Bronchial smooth muscle cell (primary cell): ENCODE measurements at places on chromosomes 12 and 14. TPM values are rescaled to one million over a fixed set of nuclear protein-coding genes. Genes with fewer than 3 reads are reported as not detected.

Gene SAMD15
- total RNA-seq, result 0.94 and 1.3 TPM in 2 replicates

Gene DNAH10
- 0.09 and 0.32 TPM in 2 replicates for total RNA-seq

Gene CLECL1
- not detected in 2 replicates for total RNA-seq

Gene VDR
- total RNA-seq, result 3.8 and 5.3 TPM in 2 replicates

Gene FOXG1
- total RNA-seq, result 0.26 and 0.79 TPM in 2 replicates

Gene RFX4
- total RNA-seq, result not detected in 2 replicates

Gene CCDC88C
- under 0.01 and 0.09 TPM in 2 replicates for total RNA-seq

Gene ASPG
- not detected in 2 replicates for total RNA-seq

Gene GLS2
- total RNA-seq, result 0.09 and 0.16 TPM in 2 replicates

Gene FAM216A
- total RNA-seq, result 12.1 and 13.1 TPM in 2 replicates

Gene RHEBL1
- under 0.01 TPM in 1 of 2 replicates, not detected in the other for total RNA-seq

Gene HOXC12
- not detected in 2 replicates for total RNA-seq

Gene RNF212B
- not detected in 2 replicates for total RNA-seq

Gene CLEC4D
- total RNA-seq, result not detected in 2 replicates

Gene ESR2
- 0.32 and 1.4 TPM in 2 replicates for total RNA-seq

Gene CD4
- total RNA-seq, result 0.16 and 0.17 TPM in 2 replicates

Gene OAS3
- total RNA-seq, result 1.9 TPM in 2 replicates

Gene ABCC9
- total RNA-seq, result 10.5 and 10.9 TPM in 2 replicates

Gene POTEM
- not detected in 2 replicates for total RNA-seq

Gene KRT8
- total RNA-seq, result 0.95 and 1.5 TPM in 2 replicates

Gene SART3
- total RNA-seq, result 104 and 131 TPM in 2 replicates

Gene GUCY2C
- under 0.01 TPM in 1 of 2 replicates, not detected in the other for total RNA-seq

Gene LMNTD1
- total RNA-seq, result 0.32 TPM in 1 of 2 replicates, not detected in the other

Gene SYNDIG1L
- under 0.01 TPM in 2 replicates for total RNA-seq

Gene GDF3
- total RNA-seq, result not detected in 2 replicates

Gene LRRC9
- total RNA-seq, result not detected in 2 replicates

Gene MIPOL1
- total RNA-seq, result 9.1 and 10.2 TPM in 2 replicates

Gene ALX1
- total RNA-seq, result not detected in 2 replicates

Gene NAA30
- total RNA-seq, result 10.6 TPM in 2 replicates

Gene PRKCH
- 3.2 and 4.1 TPM in 2 replicates for total RNA-seq

Gene MIP
- not detected in 2 replicates for total RNA-seq

Gene RAB5B
- total RNA-seq, result 37.5 and 43.0 TPM in 2 replicates

Gene LTBP2
- total RNA-seq, result 74.4 and 88.4 TPM in 2 replicates

Gene CPNE6
- total RNA-seq, result not detected in 2 replicates

Gene SLC16A7
- total RNA-seq, result 26.2 and 48.9 TPM in 2 replicates
